Hypothalamus (tissue), 51 donors: ENCODE measurements at places on chromosomes 4 and X.

GRCh38 chr4:123396307-123397143 lies at the start of gene SPRY1:
SPRY1 (plus strand) TSS chr4:123396795; CDS start chr4:123401592, 4,797 bp downstream.
- DNase-seq, result no peak

DNA sequence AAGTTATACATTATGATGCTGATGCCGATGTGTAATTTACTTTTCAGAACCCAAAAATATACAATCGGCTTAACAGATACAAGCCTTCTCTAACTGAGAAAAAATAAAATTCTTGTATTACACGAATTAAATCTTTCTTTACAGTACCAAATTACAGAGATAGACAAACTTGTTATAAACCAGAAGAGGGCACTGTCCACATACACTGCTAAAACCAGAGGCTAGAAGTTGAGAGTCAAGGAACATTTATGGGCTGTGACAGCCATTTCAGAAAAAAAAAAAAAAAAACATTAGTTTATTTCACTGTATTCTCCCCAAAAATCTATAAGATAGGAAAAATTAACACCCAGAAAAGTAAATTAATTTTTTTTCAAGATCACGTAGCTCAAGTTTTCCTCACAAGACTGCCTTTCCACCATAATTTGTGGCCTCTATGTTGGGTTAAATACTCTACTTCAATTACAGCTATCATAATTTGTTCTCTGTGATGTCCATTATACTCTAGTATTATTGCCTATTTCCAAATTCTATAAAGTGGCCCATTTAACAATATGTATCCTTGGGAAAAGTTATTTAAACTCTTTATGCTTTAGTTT lies 12.0 kb downstream of the EREG start:
- no peak for DNase-seq

DNA sequence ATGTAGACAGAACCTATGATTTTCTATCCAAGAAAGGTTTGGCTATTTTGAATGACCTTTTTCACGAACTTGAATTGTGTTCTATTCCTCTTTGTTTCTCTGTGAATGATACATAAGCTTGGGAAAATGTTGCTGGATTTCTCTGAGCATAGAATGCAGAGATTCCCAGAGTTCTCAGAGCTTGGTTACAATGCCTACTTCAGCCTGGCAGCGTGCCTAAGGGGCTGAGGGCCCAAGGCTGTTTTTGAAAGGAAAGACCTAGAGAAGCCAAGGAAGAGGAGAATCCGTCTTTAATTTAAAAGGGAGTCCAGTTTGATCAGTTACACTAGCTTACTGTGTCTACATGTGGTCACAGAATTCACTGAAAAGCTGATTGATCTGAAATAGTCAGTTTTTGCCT lies 55.3 kb upstream of the CXorf51B start:
- no peak for DNase-seq

DNA sequence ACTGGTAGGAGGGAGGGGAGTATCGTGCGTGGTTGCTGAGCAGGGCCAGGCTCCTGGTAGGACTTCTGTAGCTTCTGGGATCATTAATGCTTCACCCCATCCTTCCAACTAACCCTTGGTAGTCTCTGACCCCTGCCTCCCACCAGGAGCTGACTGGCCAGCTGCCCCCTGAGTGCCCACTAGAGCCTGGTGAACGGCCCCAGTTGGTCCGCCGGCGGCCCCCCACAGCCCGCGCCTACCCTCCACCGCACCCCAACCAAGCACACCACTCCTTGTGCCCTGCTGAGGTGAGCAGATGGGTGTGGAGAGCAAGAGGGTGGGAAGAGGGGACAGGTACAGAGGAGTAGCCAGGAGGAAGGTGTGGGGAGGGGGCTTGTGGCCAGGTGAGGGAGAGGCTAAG lies 4.9 kb downstream of the CCDC120 start:
- no peak for DNase-seq

DNA sequence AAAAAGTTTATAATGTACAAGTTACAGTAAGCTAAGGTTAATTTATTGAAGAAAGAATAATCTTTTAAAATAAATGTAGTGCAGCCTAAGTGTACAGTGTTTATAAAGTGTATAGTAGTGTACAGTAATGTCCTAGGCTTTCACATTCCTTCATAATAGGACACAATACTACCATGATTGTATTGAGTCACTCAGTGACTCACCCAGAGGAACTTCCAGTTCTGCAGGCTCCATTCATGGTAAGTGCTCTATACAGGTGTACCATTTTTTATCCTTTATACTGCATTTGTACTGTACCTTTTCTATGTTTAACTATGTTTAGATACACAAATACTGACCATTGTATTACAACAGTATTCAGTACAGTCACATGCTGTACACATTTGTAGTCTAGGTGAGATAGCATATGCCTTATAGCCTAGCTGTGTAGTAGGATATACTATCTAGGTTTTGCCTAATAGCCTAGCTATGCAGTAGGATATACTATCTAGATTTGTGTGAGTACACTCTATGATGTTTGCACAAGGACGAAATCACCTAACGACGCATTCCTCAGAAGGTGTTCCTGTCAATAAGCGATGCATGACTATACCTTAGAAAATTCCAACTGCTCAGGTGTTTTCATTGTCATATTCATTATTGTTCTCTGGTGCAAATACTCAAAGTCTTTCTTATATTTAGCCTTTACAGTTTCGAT lies 5.5 kb upstream of the TMEM255A start:
- no peak for DNase-seq

DNA sequence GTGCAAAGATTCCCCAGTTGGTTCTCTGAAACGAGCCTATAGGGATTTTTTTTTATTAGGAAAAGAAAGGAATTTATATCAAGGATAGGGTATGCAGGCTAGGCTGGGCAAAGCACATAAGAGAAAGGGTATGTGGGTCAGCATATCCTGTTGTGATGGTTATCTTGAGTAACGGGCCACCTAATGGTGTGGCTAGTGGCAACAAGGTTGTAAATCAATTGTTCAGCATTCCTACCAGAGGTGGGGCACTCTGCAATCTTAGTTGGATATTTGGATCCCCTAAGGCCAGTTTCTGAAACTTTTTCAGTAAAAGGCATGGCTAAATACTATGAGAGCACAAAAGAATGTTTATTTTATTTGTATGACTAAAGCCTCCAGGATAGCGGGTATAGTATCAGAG lies 42.7 kb downstream of the DCAF12L1 start:
- no peak for DNase-seq

GRCh38 chrX:30892591-30892990 lies 3.5 kb upstream of the TAB3 start:
- DNase-seq, result no peak

DNA sequence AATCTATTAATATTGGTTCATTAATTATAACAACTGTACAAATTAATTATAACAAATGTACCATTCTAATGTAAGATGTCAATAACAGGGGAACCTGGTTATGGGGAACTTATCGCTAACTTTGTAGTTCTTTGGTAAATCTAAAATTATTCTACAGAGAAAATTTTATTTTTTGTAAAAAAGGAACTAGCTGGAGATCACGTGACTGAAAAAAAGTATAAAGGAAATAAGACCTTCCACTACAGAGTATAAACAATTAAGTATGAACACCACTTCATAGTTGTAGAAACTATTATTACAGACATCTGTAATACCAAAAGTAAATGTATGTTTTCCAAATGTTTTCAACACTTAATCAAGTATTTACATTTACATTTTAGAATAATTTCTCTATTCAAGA lies 77.9 kb upstream of the DKK2 start:
- no peak for DNase-seq

DNA sequence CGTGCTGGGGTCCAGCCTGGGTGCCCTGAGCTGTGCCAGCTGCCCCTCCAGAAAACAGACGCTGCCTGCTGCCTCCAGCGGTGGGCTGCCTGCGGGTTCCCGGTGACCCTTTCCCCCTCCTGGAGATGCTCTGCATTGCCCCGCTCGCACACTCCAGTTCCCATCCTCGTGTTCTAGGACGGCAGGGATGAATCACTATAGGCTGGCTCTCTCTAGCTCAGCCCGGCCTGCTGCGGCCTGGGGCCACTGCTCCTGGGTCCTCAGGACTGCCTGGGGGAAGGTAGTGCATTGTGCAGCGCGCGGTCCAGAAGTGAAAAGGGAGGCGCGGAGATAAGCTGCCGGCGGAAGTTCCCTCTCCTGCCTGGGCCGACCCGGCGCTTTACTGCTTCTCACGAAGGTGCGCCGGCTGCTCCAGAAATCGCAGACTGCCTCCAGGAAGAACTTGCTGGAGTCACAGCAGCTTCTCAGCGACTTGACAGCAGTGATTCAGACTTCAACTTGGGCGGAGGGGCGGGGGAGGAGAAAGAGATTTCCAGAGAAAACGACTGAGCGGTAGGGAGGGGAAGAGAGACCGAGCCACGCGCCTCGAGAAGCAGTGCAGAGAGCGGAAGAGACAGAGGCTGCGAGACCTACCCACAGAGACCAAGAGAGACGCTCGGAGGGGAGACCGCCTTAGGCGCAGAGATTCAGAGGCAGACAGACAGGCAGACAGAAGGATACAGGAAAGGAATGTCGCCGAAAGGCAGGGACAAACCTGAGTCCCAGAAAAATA lies 6.7 kb upstream of the MSX1 start:
- DNase-seq, result no peak

DNA sequence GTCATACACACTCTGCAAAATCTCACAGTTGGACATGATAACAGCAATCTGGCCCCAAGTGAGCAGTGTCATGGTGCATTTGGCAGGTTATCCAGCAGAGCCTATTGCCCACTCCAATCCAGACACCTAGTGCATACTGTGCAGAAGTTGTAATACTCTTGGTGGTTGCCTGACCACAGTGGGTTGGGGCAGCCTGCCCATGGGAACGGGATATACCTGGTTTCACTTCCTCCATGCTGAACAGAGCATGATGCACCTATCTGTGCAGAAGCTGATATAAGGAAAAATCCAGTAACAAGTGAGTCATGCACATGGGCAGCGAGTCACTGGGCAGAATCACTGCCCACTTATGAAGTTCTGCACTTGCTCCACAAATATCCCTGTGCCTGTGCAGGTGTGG lies 105.3 kb upstream of the IGSF1 start:
- no peak for DNase-seq

DNA sequence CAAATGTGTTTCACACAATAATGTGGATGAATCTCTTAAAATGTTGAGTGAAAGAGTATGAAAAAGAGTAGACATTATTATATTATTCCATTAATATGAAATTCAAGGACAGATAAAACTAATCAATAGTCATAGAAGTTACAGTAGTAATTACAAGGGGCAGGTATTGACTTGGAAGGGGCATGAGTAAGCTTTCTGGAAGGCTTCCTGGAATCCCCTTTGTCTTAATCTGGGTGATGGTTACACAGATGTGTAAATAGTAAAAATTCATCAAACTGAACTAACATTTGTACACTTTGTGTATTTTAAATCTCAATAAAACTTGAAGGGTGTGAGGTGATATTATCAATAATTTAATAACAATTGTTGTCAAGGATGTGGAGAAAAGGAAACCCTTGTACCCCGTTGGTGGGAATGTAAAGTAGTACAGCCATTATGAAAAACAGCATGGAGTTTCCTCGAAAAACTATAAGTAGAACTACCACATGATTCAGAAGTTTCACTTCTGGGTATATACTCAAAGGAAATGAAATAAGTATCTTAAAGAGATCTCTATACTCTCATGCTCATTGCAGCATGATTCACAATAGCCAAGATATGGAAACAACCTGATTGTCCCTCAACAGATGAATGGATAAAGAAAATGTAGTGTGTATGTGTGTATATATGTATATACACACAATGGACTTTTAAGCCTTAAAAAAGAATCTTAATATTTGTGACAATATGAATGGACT lies 96.9 kb upstream of the MID1IP1 start:
- no peak for DNase-seq

DNA sequence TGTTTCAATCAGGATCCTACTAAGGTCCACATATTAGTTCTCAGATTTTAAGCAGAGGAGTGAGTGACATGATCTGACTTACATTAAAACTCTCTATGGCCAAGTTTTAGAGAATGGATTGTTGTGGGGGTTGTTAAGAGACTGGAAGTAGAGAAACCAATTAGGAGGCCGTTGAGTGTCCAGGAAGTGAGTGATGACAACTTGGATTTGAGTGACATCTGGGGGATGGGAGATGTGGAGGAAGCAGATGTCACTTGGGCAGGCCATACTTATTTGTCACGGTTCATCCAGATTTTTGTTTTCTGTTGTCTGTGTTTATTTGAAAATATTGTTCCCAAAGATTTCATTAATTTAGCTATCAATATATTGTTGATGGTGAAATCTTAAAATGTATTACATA lies 28.3 kb downstream of the ADD1 start:
- no peak for DNase-seq

DNA sequence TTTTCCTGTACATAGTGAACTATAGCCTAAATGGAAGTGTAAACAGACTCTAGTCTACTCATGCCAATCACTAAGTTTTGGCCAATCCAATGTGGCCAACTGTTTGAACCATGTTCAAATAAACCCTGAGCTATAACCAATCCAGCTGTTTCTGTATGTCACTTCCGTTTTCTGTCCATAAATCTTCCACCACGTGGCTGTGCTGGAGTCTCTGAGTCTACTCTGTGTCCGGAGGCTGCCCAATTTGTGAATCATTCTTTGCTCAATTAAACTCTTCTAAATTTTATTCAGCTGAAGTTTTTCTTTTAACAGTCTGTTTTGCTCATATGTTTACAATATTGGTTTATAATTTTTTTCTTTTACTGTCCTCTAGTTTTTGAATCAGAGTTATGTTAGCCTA lies 112.3 kb upstream of the BANK1 start:
- no peak for DNase-seq

DNA sequence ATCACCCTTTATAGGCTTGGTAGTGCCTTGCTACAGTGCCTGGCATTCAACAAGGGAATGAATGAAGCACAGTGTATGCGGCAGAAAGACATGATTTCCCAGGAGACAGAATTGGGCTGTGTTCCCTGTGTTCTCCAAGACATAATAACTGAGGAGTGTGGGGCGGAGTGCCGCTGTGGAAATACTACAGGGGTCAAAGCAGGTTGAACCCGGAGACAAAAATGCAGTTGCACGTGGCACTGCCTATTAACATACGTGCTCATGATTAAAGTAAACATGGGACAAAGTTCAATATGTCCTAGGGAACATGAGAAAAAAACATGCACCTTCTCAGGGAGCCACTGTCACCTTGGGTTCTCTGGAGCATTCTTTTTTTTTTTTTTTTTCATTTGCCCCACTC lies 820.8 kb downstream of the RPA4 start:
- DNase-seq, result no peak

DNA sequence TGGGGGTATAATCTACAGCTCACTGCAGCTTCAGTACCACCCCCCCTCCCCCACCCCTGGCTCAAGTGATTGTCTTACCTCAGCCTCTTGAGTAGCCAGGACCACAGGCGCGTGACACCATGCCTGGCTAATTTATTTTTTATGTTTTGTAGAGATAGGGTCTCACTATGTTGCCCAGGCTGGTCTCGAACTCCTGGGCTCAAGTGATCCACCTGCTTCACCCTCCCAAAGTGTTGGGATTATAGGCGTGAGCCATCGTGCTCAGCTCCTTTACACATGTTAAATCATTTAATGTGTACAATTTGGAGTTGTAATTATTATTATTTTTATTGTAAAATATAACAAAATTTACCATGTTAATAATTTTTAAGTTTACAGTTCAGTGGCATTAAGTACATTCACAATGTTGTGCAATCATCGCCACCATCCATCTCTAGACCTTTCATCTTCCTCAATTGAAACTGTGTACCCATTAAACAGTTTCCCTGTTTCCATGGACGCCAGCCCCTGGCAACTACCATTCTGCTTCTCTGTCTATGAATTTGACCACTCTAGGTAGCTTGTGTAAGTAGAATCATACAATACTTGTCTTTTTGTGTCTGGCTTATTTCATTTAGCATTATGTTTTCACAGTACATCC lies 6.1 kb downstream of the SLAIN2 start:
- no peak for DNase-seq

- DNase-seq, result no peak
These were observed 78.7 kb upstream of the PCDH18 start for GRCh38 chr4:137610960-137611359.
